ENCODE measurements at places on chromosomes 13 and 19.

- no peak for DNase-seq
These were observed 5.8 kb upstream of the TMC4 start for GRCh38 chr19:54178581-54179261.

- no peak for DNase-seq
These were observed 156.4 kb upstream of the KL start for GRCh38 chr13:32859707-32860292.

DNA sequence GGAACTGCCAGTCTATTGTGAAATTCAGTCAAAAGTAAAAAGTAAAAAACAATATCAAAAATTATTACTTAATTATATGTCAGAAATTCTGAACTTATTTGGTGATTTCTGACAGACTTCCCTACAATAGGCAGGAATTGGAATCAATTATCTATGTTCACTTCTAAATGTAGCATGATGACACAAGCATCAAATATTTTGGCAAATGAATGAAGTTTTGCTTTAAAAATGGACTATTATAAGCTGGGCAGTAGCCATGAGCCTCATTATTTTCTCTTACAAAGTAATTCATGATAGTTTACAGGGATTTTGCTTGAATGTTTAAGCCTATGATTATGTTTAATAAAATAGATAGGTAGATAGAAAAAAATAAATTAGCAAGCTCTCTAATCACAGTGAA is 582.6 kb downstream of the SLITRK6 start:
- no peak for DNase-seq

GRCh38 chr13:30340331-30341250 is 33.2 kb upstream of the KATNAL1 start:
- peak; percentile 80 for DNase-seq

DNA sequence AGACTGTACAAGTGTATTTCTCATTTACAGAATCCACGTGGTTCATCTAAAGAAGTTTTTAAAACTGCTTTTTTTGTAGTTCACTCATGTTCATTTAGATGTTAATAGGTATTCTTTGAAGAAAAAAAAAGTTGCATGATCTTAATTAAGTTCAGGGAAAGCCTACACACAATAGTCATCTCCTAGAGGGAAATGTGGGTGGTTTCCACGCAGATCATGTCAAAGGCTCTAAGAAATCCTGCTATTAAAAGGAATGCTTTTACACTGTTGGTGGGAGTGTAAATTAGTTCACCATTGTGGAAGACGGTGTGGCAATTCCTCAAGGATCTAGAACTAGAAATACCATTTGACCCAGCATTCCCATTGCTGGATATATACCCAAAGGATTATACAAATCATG is 312.3 kb downstream of the GPC5 start:
- no peak for DNase-seq

GRCh38 chr13:99909836-99910619 is 61.5 kb downstream of the ZIC5 start:
- peak; percentile 26 for DNase-seq

GRCh38 chr19:39942366-39942730 is 7.9 kb upstream of the FCGBP start:
- no peak for DNase-seq

GRCh38 chr13:46071590-46072249 is 19.2 kb upstream of the ZC3H13 start:
- DNase-seq: no peak

DNA sequence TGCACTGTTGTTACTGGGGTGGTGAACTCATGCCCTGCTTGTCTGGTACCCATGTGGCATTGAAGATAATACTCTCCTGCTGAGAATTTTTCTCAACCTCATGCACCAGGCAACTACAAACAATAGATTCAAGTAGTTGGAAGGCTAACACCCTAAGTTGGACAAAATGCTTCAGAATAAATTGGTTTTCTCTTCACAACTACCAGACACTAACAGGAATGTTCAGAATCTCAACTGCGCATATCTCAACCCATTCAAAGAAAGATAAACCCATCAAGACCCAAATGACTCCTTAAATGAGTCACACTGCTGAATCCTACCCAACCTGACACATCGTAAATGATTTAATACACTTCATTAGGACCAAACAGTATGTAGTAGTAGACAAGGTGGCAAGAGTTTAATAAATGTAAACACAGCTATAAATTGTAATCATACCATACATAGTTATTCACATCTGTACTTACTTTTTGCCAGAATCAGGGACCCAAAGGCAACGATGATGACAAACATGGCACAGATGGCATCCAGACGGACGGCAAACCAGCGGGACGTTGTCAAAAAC is 227.4 kb downstream of the ABCC4 start:
- DNase-seq: peak; percentile 54

- no peak for DNase-seq
These were observed 604.4 kb upstream of the SPRY2 start for GRCh38 chr13:80945328-80945727.

GRCh38 chr13:46184277-46184699 is 2.3 kb upstream of the LCP1 start:
- DNase-seq: peak; percentile 27

- DNase-seq: no peak
These were observed 209.5 kb upstream of the SLC10A2 start for GRCh38 chr13:103275722-103276121.

DNA sequence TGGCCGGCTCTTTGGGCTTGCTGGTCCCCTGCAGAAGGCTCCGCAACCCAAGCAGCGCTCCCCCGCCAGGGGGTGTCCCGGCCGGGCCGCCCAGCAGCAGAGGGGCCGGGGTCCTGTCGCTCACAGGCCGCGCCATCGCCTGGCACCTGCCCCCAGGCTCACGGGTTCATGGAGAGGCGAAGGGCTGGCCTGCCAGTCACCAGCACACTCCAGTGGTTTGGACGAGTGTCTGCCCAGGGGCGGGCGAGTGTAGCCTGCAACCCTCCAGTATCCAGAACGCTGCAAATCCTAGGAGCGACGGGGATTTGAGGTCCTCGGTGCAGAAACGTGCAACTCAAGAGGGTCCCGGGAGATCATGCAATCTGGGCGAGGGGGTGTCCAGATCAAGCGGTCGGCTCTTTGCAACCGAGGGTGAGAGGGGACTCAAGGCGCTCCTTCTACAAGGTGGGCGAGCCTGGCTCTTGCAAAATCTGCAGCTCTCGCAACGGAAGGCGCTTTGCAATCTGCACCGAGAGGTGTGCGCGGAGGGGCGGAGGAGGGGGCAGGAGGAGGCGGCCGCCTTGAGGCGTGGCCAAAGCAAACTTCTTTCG is at the start of gene DBP:
Gene DBP (minus strand): TSS at position 521 of the 590 bp plus-strand sequence. CDS start 385 bp downstream, at position 136.
- peak; percentile 53 for DNase-seq

DNA sequence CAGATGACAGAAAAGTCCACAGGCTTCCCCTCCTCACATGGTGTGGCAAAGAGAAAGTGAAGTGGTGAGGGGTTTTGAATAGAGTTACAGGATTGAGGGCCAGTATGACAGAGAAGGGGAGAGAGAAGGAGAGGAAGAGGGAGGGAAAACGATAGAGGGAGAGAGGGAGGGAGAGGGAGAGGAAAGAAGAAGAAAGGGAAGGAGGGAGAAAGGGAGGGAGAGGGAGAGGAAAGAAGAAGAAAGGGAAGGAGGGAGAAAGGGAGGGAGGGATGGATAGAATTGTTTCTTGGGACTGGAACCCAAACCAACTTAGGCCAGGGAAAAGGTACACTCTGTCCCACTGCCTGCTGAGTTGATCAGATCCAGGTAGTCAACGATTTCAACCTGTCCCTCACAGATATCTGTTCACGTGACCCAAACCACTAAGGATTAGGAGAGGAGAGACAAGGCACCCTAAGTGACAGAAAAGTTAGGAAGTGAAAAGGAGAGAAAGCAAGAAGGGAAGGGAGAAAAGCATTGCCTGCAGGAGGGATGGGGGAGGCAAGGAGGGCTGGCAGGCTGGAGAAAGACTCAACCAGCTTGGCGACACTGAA is 8.1 kb upstream of the IGFL3 start:
- no peak for DNase-seq

GRCh38 chr19:35549174-35549788 is 3.9 kb downstream of the TMEM147 start:
- DNase-seq: peak; percentile 74

- no peak for DNase-seq
These were observed 162.0 kb downstream of the ITGBL1 start for GRCh38 chr13:101614491-101614890.

DNA sequence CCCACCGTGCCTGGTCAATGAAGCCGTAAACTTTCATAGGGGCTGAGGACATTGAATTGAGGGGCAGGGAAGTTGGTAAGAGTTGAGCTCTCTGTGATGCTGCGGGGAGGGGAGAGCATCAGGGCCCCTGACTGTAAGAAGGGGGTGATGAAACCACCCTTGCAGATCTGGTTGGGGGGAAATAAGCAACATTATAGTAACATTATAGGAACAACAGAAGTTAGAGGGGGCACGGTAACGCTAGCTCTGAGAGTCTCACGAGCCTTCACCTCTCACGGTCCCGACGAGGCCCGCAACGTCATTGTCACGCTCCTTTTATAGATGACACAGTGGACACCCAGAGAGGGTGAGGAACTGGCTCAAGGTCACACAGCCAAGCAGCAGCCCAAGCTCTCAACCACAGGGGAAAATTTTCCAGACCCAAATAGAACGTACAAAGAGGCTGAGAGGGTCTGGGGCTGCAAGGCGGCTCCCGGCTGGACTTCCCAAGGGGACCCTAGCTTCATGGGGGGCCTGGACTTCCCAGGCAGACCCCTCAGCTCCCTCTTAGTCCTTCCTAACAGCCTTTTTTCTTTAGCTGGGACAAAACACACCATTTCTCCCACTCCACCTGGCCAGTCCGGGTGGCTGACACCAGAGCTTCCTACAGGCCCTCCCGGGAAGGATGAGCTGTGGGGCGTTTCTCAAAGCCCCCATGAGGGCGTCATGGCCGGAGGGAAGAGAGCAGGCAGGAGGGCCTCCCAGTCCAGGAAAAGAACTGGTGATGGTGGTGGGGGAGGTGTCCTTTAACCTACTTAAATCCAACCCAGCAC is 4.1 kb downstream of the TLE5 start:
- DNase-seq: no peak

GRCh38 chr19:2332341-2333026 is 4.0 kb downstream of the SPPL2B start:
- DNase-seq: no peak

DNA sequence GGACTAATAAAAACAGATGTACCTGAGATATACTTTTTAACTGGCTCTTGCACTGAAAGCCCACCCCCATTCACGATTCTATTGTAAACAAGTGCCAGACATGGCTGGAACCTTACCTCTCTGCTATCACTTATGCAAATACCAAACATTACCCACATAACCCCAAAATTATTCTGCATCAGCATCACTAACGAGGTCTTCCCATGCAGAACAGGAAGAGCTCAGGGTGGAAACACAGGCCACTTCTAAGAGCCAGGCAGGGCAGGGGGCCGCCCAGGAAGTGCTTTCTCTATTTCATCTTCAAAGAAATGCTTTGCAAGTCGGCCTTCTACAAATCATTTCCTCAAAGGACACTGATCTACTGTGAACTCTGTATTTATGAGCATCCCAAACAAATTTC is 7.3 kb downstream of the IRS2 start:
- no peak for DNase-seq

GRCh38 chr13:98349731-98350305 is 172.7 kb upstream of the RNF113B start:
- no peak for DNase-seq

DNA sequence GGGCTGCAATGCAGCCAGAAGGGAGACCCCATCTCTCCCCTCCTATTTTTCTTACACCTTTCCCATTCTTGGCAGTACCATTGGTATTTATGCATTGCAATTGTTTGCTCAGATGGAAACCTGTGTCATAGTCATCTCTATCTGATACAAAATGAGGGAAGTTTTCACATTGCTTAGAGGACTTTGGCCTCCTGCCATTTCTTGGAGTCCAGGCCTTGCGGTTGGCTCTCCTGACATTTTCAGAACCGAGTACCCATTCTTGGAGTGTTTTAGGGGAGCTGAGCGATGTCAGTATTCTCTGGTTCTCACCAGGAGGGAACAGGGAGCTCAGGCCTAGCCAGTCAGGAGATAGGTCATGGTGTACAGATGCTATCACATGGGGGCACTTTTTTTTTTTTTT is 1.5 kb downstream of the SIN3B start:
- peak; percentile 21 for DNase-seq

GRCh38 chr13:102913914-102914313 is 68.1 kb downstream of the ERCC5 start:
- DNase-seq: peak; percentile 50

GRCh38 chr13:67964986-67965385 is 734.9 kb upstream of the PCDH9 start:
- DNase-seq: no peak

- DNase-seq: peak; percentile 94
These were observed 17.9 kb upstream of the EPHX3 start for GRCh38 chr19:15249972-15250639.

- DNase-seq: no peak
These were observed 54.5 kb downstream of the RCBTB2 start for GRCh38 chr13:48478391-48478790.

DNA sequence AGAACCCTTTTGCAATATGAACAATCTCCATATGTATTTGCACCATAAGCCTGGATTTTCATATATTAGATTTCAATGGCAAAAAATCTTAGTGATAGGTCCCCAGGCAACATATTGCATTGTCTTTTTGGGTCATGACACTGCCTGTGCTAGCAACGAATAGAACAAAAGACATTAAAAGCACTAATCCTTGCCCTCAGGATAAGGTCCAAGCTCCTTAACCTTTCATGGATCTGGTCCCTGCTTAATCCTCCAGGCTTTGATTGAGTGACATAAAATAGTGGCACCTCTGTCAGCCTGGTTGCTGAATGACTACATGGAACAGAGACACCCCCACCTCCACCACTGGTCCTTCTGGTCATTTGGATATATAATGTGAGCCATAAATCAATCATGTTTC is 134.4 kb downstream of the RBM26 start:
- DNase-seq: no peak

DNA sequence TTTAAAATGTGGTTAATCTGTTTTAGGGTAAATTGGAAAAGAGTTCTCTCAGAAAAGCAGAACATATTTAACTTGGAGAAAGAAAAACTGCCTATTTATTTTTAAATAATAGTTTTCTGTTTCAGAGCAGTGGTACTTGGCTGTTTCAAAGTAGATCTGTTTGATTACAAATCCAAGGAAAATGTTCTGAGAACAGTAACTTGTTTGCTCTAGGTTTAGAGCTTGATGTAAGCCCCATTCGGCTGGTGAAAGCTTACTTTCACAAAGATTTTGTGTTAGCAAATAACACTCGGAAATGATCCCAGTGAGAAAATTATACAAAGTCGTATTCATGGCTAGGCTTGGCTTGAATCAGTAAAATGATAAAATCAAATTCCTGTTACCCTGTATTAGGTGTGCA is 395.8 kb upstream of the GPC6 start:
- no peak for DNase-seq

All from M059J (cell line).